ENCODE measurements at places on chromosomes 3 and 15.

DNA sequence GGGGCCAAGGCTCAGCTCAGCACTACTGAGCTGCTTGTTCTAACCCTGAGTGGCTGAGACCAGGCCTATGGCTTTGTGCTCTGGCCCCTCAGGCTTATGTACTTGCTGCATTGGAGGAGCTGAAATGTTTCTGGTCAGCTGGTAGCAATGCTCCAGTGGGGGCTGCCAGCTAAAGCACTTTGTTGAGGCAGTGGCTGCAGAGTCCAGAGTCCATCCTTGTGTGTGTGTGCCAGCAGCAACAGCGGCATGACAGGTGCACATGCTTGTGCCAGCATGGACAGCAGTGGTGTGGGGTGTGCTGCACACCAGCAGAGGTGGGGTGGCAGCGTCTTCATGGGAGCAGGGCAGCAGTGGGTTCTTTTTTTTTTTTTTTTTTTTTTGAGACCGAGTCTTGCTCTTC, 169.1 kb downstream of the VPS8 start:
- no peak for DNase-seq

DNA sequence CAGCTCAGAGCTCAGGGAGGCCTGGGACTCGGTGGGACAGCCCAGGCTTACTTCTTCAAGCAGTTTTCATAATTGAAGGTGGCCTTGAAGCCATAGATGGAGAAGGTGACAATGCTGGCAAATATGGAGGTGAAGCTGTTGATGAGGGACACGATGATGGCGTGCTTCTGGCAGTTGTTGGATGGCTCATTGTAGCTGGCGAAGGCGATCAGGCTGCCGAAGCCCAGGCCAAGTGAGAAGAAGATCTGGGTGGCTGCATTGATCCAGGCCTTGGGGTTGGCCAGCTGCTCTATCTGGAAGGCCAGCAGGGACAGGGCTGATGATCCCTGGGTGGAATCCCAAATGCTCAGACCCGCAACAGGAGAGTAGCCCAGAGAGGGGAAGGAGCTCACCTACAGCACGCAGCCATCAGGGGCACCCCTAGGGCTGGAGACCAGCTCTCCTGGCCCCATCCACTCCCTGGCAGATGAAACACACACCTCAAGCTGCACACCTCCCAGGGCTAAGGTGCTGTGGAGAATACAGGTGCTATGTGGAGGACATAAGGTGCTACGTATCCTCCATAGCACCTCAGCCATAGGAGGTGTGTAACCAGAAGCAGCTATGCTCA, 25.1 kb downstream of the SLC6A20 start:
- DNase-seq = no peak

DNA sequence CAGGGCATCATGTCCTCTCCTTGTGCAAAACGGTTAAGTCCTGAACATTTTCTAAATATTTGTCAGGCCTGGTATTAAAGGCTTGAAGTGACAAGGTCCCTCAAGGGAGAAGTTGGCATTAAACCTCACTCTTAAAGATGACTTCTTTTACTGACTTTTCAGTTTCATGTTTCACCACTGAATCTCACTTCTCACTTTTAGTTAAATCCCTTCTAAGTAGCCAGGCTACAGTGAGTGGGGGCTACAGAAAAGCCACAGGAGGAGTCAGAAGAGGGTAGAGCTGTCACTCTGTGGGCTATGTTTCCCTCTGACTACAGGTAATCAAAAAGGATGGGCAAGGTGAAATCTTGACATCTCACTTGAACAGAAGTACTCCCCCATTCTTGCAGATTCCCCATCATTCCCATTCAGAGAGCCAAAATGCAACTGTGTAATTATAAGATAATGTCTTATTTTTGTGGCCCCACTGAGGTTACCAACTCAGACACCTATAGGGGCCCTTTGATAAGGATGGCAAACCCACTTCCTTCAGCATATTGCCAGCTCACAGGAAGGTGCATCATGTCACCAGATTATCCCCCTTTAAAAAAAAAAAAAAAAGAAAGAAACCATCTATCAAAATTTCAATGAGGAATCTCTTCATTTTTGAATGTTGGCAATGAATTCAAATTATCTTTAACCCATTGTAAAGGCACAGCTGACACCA, 790.1 kb upstream of the CFAP20DC start:
- no peak for DNase-seq

DNA sequence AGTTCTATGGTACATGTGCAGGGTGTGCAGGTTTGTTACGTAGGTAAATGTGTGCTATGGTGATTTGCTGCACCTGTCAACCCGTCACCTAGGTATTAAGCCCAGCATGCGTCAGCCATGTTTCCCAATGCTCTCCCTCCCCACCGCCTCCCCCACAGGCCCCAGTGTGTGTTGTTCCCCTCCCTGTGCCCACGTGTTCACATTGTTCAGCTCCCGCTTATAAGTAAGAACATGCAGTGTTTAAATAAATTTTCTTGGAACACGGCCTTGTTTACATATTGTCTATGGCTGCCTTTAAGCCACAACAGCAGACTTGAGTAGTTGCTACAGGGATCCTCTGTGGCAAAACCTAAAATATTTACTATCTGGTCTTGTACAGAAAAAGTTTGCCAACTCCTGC, 41.3 kb upstream of the CORO2B start:
- no peak for DNase-seq

DNA sequence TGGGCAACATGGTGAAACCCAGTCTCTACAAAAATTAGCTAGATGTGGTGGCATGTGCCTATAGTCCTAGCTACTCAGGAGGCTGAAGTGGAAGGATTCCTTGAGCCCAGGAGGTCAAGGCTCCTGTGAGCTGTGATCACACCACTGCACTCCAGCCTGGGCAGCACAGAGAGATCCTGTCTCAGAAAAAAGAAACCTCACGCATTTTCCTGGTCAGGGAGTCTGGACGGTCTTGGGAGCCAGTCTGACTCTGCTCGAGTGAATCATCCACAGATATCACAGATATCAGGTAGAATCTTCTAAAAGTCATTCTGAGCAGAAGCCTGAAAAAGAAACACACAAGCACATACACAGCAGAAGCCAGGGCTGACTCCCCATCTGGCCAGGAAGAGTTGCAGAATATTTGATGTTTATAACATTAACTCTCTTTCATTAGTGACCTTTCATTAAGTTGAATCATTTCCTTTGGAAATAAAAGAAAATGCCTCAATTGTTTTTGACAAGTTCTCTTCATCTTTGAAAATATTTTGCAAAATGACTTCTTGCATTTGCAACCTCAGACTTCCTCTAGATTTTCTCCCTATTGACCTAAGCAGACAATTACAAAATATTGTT, 56.5 kb upstream of the ABHD17C start:
- no peak for DNase-seq

DNA sequence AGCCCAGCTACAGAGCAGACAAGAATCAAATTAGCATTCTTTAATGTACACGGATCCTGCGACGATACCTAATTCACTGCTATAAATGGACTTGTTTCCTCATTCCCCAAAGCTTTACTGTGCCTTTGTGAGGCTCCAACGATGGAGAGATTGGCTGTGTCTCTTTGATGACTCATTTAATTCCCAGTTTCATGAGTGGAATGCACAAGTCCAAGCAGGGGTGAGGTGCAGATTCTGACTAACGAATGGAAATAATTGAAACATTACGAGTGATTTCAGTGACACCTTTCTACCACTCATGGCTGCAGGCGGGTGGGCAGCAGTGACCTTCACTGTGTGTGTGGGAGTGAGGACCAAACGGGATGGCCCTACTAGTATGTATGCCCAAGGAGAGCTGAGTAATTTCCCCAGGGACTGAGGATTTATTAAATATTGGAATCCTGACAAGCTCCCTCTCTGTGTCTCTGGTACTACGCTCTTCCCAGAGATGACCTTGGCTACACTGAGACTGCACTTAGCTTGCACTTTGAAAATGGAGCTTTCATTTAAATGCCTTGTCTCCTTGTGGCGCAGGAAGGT, 156.7 kb downstream of the CACNA2D3 start:
- DNase-seq = no peak

- no peak for DNase-seq
Measured at GRCh38 chr3:186643493-186643892, 3.3 kb downstream of the FETUB start.
